B cell (primary cell): ENCODE measurements at places on chromosomes 6 and 20. TPM values are rescaled to one million over a fixed set of nuclear protein-coding genes. Genes with fewer than 3 reads are reported as not detected.

MOG gene
- total RNA-seq = not detected in 2 replicates

PGC gene
- not detected in 2 replicates for total RNA-seq

HSPA12B gene
- not detected in 2 replicates for total RNA-seq

CPXM1 gene
- 1.6 and 1.9 TPM in 2 replicates for total RNA-seq

CGA gene
- total RNA-seq = not detected in 2 replicates

RSPH4A gene
- 0.69 and 0.83 TPM in 2 replicates for total RNA-seq

- peaks cover 39% of the 10 kb centered on the region for H3K4me1 ChIP-seq
- DNase-seq = peak; percentile 50
- H3K27ac ChIP-seq = peak overlapping the region; percentile 93
- H3K4me3 ChIP-seq = peak overlapping the region; percentile 88
Observed at GRCh38 chr20:542777-543368, 717 bp downstream of the CSNK2A1 start.

- H3K36me3 ChIP-seq = no peaks in the 10 kb centered on the region
- no peak overlapping the region for H3K27ac ChIP-seq
- no peaks in the 10 kb centered on the region for H3K4me1 ChIP-seq
- H3K4me3 ChIP-seq = no peak overlapping the region
- H3K27me3 ChIP-seq = peaks cover 6% of the 10 kb centered on the region
- DNase-seq = no peak
Observed at GRCh38 chr6:3509336-3509735, 52.5 kb upstream of the SLC22A23 start.

GRCh38 chr6:82045965-82046756 is 201.4 kb downstream of the IBTK start:
- no peak overlapping the region for H3K4me3 ChIP-seq
- DNase-seq = no peak
- H3K4me1 ChIP-seq = no peaks in the 10 kb centered on the region
- no peak overlapping the region for H3K27ac ChIP-seq
- no peaks in the 10 kb centered on the region for H3K36me3 ChIP-seq

DNA sequence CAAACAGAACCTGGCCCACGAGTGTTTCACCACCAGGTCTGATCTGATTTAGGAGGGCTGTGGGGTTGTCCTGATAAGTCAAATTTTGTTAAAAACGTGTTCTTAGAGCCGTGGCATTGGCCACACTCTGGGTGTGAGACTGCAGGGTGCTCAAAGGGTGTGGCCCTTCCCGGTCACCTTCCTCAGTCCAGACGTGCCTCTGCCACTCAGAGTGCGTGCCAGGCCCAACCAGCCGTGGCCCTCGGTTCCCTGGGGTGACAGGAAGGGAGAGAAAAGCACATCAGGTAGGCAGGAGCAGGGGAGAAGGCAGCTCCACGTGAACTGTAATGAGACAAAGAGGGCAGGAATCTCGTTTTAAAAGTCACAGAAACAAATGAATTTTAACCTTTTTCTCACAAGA is 115.4 kb downstream of the FAM120B start:
- no peaks in the 10 kb centered on the region for H3K36me3 ChIP-seq
- peaks cover 1% of the 10 kb centered on the region for H3K27me3 ChIP-seq
- H3K27ac ChIP-seq = no peak overlapping the region
- H3K4me1 ChIP-seq = no peaks in the 10 kb centered on the region

GRCh38 chr6:11428371-11428770 is 109.2 kb upstream of the TMEM170B start:
- peak overlapping the region; percentile 4 for H3K27ac ChIP-seq
- no peaks in the 10 kb centered on the region for H3K27me3 ChIP-seq
- DNase-seq = no peak
- H3K36me3 ChIP-seq = no peaks in the 10 kb centered on the region

DNA sequence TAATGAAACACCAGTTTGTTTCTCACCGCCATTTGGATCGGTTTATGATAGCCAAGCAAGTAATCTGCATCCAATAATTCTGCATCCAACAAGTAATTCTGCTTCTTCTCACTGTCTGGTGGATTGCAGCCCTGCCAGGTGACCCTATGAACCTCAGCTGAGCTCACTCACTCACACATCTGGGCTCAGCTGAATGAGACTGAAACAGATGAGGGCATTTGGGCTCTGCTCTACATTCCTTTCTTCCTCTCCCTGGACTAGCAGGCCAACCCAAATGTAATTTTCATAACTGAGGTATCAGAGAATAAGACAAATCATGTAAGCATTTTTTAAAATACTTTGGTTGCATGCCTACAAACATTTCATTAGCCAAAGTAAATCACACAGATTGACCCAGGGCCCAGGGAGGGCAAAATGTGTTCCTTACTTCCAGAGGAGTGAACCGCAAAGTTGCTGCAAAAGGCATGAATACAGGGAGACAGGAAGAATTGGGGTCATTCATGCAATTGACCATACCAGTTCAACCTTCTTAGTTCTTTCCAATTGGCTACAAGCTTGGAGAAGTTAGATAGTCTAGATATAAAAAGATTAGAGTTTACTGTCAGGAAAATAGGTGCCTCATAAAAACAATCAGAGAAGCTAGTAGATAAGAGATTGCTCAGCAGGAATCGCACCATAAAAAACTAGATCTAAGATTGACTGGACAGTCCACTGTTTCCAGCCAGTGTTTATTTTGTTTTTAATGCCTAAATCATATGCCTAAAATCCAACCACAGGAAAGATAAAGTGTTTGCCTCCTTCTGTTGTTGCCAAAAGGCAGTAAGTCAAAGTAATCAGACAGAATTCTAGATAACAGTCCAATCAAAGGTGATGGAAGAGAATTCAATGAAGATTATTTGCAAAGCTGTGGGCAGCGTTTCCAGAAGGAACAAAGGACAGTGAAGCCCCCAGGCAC is 43.7 kb downstream of the CBLN4 start:
- H3K36me3 ChIP-seq = no peaks in the 10 kb centered on the region
- DNase-seq = no peak
- H3K27me3 ChIP-seq = no peaks in the 10 kb centered on the region
- no peak overlapping the region for H3K27ac ChIP-seq

GRCh38 chr6:37406726-37407341 is 26.2 kb upstream of the CMTR1 start:
- no peak for DNase-seq
- no peak overlapping the region for H3K4me3 ChIP-seq
- no peak overlapping the region for H3K27ac ChIP-seq
- no peaks in the 10 kb centered on the region for H3K36me3 ChIP-seq
- H3K27me3 ChIP-seq = no peaks in the 10 kb centered on the region

- DNase-seq = peak; percentile 94
- peak overlapping the region; percentile 91 for H3K27ac ChIP-seq
Observed at GRCh38 chr6:105992315-105992961, 93.7 kb upstream of the PRDM1 start.

DNA sequence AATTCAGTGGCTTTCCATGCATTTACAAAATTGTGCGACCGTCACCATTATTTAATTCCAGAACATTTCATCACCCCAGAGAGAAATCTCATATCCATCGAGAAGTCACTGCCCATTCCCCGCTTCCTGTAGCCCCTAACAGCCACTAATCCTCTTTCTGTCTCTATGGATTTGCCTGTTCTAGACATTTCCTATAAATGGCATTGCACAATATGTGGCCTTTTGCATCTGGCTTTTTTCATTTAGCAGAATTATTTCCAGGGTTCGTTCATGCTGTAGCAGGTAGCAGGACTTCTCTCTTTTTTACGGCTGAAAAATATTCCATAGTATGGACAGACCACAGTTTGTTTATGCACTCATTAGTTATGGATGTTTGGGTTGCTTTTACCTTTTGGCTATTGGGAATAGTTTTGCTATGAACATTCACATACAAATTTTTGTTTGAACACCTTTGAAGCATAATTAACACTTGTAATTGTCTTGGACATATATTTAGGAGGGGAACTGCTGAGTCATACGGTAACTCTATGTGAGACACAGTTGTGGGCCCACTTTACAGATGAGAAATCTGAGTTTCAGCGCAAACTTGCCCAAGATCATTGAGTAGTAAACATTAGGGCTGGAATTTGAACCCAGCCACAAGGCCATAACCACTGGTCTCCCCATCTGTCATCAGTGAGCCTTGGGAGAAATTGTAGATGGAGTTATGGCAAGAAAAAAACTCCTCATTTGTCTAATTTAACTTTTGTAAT is 126.9 kb downstream of the BMP7 start:
- H3K4me3 ChIP-seq = no peak overlapping the region
- DNase-seq = no peak
- no peaks in the 10 kb centered on the region for H3K4me1 ChIP-seq
- H3K36me3 ChIP-seq = no peaks in the 10 kb centered on the region

- H3K27ac ChIP-seq = no peak overlapping the region
- H3K27me3 ChIP-seq = no peaks in the 10 kb centered on the region
- peaks cover 53% of the 10 kb centered on the region for H3K4me1 ChIP-seq
- no peak overlapping the region for H3K4me3 ChIP-seq
- no peak for DNase-seq
Observed at GRCh38 chr6:11368760-11369159, 136.3 kb upstream of the NEDD9 start.

GRCh38 chr20:10504994-10505730 is 70.1 kb downstream of the SLX4IP start:
- no peak overlapping the region for H3K4me3 ChIP-seq
- H3K4me1 ChIP-seq = peaks cover 2% of the 10 kb centered on the region
- DNase-seq = no peak

DNA sequence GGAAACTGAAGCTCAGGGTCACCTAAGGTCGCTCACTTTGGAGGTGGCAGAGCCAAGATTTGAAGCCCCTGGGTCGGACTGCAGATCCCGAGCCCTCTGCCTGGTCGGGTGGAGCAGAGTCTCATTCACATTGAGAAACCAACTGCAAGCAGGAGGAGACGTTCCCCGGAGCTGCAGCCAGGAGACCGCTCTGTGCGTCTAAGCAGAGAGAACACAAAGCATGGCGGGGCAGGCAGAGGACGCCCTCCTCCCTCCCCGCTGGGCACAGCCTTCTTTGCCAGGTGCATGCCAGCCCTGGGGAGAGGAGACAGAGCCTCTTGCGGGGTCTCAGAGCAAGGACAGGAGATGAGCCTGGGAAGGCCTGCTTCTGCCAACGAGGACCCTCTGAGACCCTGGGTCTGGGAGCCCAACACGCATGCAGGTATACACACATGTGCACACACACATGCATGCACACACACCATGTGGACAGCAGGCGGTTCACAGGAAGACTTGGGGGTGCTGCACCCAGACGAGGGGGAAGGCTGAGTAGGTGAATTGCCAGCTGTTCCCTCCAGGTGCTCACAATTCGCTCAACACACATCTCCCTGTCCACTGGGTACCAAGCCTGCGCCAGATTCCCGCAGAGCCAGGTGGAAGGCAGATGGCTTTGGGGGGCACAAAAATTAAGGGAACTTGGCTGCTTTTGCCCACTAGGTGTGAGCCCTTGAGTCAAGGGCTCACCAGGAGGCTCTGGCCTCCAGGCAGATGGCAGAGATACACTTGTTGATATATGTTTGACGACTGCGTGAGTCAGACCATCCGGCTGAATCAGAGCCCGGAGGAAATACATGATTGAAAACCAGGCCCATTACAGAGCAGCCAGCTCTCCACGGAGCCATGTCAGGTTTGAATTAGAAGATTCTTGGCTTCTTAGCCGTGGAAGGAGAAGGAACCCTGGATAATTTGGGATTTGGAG is 5.5 kb upstream of the NTSR1 start:
- DNase-seq = no peak
- no peak overlapping the region for H3K4me3 ChIP-seq
- no peak overlapping the region for H3K27ac ChIP-seq
- peaks cover 3% of the 10 kb centered on the region for H3K4me1 ChIP-seq

DNA sequence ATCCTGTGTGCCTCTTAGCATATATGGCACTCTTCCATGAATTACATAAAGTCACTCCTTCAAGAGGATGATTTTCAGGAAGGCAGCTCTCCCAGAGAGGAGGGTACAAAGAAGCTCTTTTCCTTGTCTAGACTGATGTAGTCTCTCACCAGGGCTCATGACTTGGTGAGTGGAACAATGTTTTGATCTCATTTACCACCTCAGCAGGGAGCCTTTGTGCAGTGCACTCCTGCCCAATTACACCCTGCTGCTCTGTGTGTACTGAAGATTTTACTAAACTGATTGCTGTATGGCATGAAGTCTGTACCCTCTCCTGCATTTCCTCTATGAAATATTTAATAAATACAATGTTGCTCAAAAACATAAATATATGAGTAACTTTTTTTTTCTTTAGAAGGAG is 598.3 kb upstream of the HS3ST5 start:
- H3K4me1 ChIP-seq = no peaks in the 10 kb centered on the region
- H3K27me3 ChIP-seq = no peaks in the 10 kb centered on the region
- no peaks in the 10 kb centered on the region for H3K36me3 ChIP-seq
- DNase-seq = no peak
- no peak overlapping the region for H3K4me3 ChIP-seq

- peaks cover 11% of the 10 kb centered on the region for H3K4me1 ChIP-seq
- DNase-seq = no peak
- no peak overlapping the region for H3K4me3 ChIP-seq
- H3K27me3 ChIP-seq = peaks cover 7% of the 10 kb centered on the region
Observed at GRCh38 chr20:4170621-4171537, 155.5 kb upstream of the RNF24 start.

- peaks cover 10% of the 10 kb centered on the region for H3K27me3 ChIP-seq
- H3K4me3 ChIP-seq = peak overlapping the region; percentile 96
- peaks cover 15% of the 10 kb centered on the region for H3K4me1 ChIP-seq
- peaks cover 3% of the 10 kb centered on the region for H3K36me3 ChIP-seq
Observed at GRCh38 chr20:18288749-18289267, 481 bp downstream of the ZNF133 start.

- H3K4me1 ChIP-seq = no peaks in the 10 kb centered on the region
- no peaks in the 10 kb centered on the region for H3K36me3 ChIP-seq
- H3K27ac ChIP-seq = no peak overlapping the region
- no peak overlapping the region for H3K4me3 ChIP-seq
Observed at GRCh38 chr6:48377115-48377514, 266.1 kb upstream of the PTCHD4 start.
